ENCODE measurements at places on chromosomes 7 and 10. TPM values are rescaled to one million over a fixed set of nuclear protein-coding genes. Genes with fewer than 3 reads are reported as not detected.

TRIM73 gene
- total RNA-seq = 0.18 TPM

GRCh38 chr10:32445740-32446535, at the start of gene CCDC7:
CCDC7 (plus strand) TSS chr10:32446140; CDS start chr10:32451643, 5,503 bp downstream.
- DNase-seq = peak; percentile 84

DNA sequence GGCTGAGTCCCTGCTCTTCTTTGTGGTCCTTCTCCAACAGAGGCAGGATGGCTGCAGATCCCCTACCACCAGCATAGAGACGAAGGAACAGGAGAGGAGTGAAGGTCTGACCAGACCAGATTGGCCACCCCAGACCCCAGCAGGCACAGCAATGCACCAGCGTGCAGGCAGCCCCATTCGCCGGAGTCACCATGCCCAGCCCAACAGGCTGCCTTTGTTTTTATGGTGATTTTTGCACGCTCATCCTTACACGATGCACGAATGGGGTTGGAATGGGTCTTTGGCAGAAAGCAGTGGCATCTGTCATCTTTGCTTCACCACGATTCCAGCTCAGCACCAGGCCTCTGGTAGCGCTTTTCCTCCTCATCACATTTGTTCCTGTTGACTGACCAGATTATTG, 427.6 kb downstream of the INHBA start:
- DNase-seq = no peak

DNA sequence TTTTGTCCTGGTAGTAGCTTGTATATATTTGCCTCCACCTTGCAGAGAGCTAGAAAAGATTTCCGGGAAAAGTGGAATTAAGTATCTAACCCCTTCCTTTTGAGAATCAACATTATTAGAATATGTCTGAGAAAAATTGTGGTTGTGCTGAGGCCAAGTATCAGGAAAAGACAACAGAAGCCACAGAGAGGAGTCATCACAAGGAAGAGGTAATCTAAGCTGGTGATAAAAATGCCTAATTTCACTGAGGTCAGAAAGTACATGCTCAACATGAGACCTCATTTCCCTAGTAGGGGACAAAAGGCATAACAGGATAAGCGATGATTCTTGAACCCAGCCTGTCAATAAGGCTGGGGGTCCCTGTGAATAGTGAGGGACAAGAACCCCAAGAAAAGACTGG, 97.0 kb upstream of the PDE1C start:
- DNase-seq = peak; percentile 4

DNA sequence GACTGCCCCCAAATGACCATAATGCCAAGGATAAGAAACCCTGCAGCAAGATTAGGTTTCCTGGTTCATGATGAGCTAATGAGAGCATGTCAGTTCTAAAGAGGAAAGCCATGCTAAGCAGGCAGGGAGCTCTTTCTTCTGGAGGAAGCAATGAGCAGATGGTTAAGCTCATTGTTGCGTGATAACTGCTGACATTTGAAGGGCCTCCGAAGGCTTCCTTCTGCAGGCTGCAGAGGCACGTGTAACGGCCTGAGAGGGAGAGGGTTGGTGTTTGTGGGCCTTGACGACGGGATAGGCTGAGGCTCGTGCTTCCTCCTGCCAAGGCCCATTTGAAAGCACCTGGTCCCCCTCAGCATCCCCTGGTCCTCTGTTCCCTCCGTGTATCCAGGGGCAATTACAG, 63.5 kb upstream of the BTBD16 start:
- peak; percentile 51 for DNase-seq
